ENCODE measurements at places on chromosomes 7 and 10.
A peak's percentile ranks its signal among the peaks of the same experiment; 100 is the strongest.

DNA sequence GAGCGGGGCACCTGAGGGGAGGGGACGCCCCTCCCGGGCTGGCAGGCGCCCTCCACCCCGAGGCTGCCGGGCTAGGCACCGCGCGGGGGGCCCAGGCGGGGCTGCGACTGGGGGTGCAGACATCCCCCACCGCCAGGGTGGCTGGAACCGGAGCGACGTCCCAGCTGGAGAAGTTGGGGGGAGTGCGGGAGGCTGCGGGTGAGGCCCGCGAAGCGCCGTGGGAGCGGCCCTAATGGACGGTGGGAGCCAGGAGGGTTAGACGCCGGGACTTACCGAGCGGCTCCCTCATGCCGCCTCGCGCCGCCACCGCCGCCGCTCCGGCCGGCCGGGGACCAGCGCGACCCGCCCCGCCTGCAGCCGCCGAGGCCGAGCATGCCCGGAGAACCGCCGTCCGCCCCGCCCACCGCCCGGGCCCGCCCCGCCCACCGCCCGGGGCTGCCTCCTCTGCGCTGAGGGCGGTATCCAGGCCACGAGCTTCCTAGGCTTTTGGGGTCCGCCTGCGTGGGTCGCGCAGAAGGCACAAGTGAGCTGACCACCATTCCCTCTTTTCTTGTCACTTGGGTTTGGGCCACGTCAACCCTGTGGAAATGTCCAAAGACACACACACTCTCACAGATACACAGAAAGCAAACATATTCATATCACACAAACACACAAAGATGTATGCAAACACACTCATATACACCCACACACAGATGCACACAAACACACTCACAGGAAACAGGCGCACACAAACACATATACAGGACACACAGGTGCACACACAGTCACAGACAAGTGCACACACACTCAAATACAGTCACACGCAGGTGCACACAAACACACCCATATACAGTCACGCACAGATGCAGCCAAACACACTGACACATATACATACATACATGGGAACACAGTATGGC is at the start of gene JCAD:
TSS of gene JCAD (minus strand) at position 378 of the 899 bp plus-strand sequence. CDS start 11,774 bp downstream, outside the sequence.
- no peak for DNase-seq

DNA sequence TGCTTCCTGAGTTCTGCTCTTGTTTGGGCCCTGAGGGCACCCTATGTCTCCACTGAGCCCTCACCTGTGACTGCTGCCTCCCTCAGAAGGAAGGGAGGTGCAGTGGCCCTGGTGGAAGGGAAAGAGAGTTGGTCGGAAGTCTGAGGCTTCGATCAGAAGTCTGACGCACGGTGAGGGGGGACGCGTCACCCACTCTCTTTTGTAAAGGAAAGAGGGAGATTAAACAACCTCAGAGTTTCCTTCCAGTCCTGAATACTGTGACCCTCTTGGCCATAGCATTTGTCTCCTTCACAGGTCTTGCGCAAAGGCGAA is 31.4 kb upstream of the TRIM8 start:
- DNase-seq: no peak

- DNase-seq: peak; percentile 44
These were observed 23.5 kb upstream of the KDM7A start for GRCh38 chr7:140200061-140200989.

DNA sequence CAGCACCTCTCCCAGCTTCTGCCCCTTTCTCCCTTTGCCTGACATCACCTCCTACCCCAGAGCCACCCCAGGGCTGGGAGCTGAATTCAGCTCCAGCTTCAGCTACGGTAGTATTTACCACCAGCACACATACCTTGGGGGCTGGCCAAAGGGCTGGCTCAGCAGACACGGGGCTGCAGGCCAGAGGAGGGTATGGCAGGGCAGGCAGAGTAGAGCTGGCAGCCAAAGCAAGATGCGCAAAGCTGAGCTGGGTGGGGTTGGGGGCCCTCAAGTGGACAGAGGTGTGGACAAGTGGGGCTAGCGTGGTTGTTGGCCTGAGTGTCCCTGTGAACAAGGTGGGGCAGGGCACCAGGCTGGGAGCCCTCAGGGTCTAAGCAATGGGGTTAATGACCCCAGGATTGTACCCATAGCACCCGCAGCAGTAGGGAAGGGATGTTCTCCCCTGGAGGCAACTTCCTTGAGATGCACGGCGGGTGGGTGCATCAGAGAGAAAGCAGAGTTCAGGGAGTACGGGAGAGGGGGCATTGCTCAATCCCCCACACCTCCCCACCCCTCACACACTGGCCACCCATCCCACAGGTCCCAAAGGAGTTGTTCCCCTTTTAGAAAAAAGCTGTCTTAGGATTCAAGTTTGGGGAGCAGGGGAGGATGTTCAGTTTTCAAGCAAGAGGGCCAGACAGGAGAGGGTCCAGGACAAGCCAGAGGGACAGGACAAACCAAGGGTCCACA is 8.0 kb downstream of the VSIR start:
- peak; percentile 26 for DNase-seq

- DNase-seq: peak; percentile 60
These were observed 108.9 kb downstream of the IPMK start for GRCh38 chr10:58158806-58159205.

DNA sequence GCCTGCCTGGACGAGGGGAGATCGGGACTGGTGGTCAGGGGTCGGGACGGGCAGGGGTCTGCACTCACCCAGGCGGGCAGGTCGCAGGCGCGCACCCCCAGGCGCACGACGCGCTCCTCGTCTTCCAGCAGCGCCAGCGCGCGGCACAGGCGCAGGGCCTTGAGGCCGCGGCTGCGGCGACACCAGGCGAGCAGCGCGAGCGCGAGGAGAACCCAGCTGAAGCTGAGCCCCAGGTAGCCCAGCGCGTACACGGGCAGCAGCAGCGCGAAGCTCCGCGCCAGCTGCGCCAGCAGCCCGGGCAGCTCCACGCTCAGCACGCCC is 328 bp downstream of the ESYT2 start:
- peak; percentile 81 for DNase-seq

- DNase-seq: no peak
These were observed 13.5 kb downstream of the SLK start for GRCh38 chr10:103980288-103980906.

DNA sequence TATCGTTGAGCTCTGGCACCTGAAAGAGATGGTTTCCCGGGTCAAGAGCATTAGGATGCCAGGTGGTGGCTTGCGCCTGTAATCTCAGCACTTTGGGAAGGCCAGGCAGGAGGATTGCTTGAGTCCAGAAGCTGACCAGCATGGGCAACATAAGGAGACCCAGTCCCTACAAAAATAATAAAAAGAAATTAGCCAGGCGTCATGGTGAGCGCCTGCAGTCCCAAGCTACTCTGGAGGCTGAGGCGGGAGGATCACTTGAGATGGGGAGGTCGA is 6.1 kb upstream of the KCP start:
- DNase-seq: no peak

DNA sequence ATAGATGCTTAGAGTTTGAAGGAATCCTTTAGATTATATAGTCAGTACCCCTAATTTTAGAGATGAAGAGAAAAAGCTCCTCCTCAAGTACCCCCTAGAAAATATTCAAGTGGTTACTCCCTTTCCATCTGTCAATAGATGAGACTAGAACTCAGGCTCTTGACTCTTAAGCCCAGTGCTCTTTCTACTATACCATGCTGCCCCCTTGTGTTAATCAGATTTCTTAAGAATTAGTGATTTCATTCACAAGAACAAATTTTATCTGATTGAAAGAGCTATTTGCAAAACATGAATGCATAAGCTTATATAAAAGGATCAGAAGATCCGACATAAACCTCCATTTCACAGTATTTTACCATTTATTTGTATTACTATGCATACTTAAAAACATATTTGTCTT is 179.3 kb downstream of the TFEC start:
- DNase-seq: peak; percentile 74

DNA sequence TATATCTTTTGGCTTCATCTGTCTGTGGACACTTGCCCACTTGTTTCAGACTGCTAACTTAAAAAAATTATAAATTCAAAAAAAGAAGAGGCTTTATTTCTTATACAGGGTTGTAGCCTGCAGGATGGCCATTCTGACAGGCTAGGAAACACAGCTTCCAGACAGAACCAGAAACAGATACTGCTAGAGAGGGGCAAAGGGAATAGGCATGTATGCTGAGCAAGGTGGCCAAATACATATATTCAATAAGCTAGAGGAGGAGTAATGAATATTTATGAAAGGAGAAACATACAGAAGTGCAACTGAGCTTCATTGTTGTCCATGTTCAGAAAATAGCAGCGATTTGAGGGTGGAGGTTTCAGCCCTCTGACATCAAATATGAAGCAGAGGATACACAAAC is 22.0 kb upstream of the MAGI2 start:
- DNase-seq: no peak

DNA sequence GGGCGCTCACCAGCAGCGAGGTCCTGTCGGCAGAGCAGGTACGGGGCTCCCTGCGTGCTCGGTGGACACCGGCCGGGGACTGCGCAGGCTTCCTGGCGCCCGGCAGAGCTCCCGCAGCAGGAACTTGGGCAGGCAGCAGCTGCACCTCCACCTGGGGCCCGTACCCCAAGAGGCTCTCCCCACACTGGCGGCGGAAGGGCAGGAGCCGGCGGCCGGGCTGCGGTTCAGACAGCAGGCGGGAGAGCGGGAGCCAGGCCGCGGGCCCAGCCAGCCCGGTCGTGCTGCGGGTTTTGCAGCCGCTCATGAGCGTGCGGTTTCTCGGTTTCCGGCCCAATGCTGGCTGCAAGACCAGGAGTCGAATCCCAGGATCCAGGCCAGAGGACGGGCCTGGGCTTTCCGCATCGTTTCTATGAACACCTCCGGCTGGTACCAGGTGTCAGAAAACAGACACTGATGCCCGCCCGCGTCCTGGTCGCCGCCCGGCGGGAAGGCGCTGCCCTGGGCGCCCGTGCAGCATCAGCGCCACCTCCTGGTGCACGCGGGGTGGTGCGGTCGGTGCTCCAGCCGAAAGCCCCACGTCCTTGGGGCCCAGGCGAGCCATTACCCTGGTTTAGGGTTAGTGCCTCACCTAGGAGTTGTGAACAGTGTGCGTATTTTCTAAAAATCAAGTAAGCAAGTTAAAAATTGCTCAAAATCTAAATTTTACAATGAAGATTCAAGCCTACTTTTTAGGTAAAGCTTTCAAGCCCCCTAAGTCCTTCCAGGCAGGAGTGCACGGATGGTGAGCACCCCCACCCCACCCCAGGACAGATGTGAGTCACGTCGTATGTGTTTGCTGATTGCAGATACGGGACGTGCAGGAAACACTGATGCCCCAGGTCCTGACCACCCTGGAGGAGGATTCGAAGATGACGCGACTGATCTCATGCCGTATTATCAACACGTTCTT is 47.4 kb upstream of the PRKAR1B start:
- peak; percentile 33 for DNase-seq

GRCh38 chr7:44145479-44145968 is 4.4 kb upstream of the MYL7 start:
- DNase-seq: peak; percentile 11

GRCh38 chr7:771234-772004 is 44.3 kb upstream of the PRKAR1B start:
- peak; percentile 69 for DNase-seq

DNA sequence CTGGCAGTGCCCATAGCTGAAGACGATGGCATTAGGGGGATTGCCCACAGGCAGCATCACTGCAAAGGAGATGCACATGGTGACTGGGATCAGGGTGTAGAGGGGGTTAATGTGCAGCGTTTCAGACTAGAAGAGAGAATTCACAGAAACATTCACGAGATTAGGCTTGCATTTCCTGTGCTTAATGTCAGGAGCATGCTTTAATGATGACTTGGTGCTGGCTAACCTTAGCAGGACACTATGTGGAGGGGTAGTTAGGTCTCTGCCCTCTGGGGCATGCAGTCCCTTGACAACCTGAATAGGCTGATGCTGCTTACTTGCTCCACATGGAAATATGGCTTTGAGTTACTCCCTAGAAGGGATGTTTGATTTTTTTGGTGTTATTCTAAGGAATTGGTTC is 21.8 kb downstream of the STMP1 start:
- DNase-seq: peak; percentile 35

GRCh38 chr10:24465891-24466818 is 257.2 kb downstream of the KIAA1217 start:
- DNase-seq: peak; percentile 97

DNA sequence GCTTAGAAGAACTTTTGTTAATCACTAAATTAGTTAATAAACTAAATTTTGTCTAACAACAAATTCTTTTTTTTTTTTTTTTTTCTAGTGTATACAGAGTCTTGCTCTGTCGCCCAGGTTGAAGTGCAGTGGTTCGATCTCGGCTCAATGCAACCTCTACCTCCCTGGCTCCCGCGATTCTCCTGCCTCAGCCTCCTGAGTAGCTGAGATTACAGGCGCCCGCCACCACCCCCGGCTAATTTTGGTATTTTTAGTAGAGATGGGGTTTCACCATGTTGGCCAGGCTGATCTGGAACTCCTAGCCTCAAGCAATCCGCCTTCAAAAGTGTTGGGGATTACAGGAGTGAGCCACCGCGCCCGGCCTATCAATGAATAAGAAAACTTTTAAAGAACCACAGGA is 1.1 kb upstream of the IQUB start:
- DNase-seq: no peak

DNA sequence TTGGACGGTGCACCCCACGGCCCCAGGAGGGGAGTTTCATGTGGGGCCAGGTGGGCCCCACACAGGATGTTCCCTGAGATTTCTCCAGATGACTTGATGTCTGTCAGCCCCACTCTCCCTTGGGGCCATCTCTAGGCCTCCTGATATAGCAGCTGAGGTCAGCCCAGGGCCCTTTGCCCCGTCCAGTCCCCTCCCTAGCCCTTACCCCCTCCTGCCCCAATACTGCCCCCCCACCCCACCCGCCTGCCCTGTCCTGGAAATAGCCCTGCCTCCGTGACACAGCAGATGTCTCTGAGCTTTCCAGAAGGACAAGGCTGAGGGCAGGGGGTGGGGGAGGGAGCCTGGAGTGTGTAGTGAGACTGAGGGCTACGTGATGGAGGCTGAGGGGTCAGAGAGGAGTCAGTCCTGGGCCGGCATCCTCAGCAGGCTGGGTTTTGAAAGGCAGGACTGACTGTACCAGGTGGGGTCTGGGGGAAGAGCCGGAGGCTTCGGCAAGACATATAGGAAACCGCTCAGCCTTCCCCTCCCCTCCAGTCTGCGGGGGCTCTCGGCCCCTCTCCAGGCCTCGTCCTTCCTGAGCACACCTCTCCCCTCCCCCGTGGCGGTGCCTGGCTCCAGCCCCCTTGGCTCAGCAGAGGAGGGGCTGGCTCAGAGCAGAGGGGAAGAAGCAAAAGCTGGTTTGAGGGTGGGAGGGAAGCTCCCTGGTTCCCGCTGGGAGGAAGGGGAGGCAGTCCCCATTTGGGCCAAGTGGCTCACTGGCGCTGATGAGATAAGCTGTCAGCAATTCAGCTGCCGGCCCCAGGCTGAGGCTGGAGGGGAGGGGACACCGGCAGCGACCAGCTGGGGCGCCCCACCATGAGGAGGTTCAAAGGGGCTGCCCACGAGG is 2.0 kb downstream of the FLNC start:
- peak; percentile 72 for DNase-seq

DNA sequence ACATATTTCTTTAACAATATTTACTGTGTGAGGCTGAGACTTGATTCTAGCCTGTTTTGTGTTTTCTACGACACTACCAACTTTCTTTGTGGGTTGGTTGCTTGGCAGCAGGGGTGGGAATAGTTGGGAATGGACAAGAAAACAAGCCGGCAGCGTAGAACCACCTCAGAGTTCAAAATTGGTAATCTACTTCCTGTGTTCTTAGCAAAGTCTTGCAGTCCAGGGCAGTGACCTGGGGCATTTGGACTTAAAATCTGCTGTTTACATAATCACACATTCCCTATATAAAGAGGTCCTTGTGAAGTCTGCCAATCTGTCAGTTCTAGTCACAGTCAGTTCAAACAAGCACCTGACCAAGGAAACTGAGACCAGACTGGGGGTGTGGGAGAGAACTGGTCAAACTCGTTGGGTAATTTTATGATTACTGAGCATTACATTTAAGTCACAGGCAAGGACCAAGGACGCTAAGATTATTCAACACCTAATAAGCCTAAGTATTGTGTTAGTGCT is 167.9 kb downstream of the CPEB3 start:
- no peak for DNase-seq

GRCh38 chr10:104437226-104437625 is 83.6 kb downstream of the CFAP58 start:
- no peak for DNase-seq

Data from astrocyte of the spinal cord (primary cell).